Globus pallidus (tissue), 1 donor: ENCODE measurements at places on chromosomes 4 and X.

DNA sequence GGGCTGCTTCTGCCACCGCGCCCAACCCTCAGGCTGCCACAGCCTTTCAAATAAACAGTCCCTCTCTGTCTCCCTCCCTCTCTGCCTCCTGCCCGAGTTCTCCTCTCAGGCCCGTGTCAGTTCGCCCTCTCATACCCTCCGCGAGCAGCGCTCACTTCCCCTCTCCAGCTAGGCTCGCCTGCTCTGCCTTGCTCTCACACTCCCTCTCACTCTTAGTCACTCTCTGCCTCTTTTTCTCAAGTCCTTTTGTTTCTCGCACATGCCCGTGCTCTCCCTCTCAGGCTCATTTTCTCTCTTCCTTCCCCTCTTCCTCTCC, 3.2 kb downstream of the EFNB1 start:
- no peak for DNase-seq

- no peak for DNase-seq
Measured at GRCh38 chr4:10593130-10593529, 91.4 kb downstream of the CLNK start.

DNA sequence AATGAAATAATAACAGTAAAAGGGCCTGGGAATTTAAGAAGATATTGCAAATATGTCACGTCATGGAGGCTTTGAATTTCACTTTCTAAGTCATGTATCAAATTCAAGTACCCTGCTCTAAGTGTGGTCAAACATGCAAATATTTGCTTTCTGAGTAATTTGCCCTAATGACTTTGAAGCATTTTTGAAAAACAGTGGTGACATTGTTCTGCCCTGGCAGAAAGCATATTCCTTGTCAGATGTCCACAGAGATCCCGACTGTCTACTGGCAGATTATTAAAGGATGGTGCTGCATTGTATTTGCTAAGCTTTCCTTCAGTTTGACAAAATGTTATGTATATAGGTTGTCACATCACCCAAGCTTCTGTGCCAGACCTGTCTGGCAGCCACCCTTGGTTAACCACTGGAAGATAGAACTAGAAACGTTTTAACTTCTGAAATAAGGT, 92.5 kb downstream of the ANK2 start:
- DNase-seq, result peak; percentile 70

DNA sequence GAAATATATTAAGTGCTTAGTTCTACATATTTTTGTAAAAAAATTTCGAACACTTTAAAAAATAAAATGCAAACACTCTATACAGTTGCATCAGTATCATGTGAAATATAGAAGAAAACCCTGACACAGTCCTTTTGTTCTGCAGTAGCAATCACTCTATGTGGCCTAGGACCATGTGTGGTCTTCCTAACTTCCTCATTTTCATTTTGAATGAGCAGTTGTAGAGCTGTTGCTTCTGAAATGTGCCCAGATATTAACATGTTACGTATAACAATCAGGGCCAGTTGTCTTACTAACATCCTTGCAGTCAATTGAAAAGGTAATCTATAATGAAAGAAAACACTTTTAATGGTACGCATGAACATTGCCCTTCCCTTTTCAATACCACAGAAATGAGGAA, 107.9 kb downstream of the ZNF827 start:
- DNase-seq, result no peak
